Esophagus mucosa (tissue), 1 donor: ENCODE measurements at places on chromosomes 7 and 10.

DNA sequence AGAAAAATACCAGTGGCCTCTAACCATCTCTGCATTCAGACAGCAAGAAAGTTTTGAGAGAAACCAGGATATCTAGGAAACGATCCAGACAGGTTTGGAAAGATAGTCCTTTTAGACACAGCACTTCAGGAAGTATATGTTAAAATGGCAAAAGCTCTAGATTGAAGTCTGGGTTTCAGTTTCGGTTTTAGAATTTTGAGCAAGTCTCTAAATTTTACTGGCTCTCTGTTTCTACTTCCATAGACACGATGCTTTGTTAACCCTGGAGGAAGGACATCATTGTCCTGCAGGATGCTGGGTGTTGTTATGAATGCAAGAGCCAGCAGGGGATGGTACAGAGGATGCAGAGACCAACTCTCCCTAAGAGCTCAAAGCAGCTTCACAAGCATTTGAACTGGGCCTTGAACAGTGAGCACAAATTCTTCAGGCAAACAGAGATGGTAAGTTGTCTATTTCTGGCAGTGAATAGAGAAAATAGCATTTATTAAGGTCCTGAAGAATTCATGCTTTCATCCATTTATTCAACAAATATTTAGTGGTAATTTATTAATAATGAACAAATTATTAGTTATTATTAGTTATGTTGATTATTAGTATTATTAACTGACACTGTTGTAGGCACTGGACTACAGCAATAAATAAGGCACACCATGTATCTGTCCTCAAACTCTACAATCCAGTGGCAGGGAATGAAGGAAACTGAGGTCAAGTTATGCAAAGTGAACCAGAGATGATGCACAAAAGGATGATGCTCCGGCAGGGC lies 152.7 kb upstream of the NRP1 start:
- ATAC-seq = no peak

GRCh38 chr10:123837756-123838155 lies 53.9 kb downstream of the CPXM2 start:
- ATAC-seq = no peak

GRCh38 chr10:67385089-67385488 lies 310.9 kb downstream of the CTNNA3 start:
- ATAC-seq = no peak

GRCh38 chr7:67484244-67484751 lies 487.7 kb downstream of the TYW1 start:
- no peak for ATAC-seq

DNA sequence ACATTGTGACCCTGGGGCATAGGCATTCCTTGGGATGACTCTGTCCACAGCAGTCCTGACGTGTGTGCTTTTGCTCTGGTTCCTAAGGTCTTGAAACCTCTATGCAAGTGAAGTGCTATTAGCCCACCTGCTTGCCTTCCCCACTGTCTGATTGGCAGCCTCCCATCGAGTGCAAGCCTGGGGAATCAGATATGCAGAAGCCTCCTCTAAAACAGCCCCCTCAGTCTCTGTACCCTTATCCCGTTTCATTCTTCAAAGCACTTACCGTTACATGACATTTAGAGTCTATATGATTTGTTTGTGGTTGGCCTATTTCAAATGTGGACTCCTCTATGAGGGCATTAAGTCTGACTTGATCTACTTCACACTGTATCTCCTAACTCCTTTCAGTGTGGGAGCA lies 4.3 kb downstream of the KIAA1217 start:
- no peak for ATAC-seq

GRCh38 chr7:6489612-6490011 lies 41.9 kb upstream of the DAGLB start:
- peak; percentile 19 for ATAC-seq

DNA sequence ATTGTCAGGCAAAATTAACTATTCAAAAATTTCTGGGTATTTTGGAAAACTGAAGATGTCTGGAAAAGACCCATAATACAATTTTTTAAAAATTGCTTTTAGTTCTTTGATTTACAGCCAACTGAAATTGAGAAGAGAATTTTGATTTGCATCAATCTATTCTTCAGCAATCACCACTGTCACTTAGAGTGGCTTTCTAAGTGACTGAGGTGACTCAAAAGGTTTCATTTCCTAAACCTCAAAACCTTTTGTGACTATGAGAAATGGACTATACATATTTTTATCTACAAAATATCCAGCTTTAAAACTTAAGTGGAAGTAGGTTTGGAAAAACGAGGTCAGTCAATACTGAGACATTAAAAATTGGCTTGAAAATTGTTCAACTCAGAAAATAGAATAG lies 60.0 kb downstream of the ENO4 start:
- ATAC-seq = no peak

GRCh38 chr10:94266091-94266490 lies 96.6 kb downstream of the NOC3L start:
- ATAC-seq = no peak

- ATAC-seq = peak; percentile 34
These were observed 30.6 kb upstream of the PFKFB3 start for GRCh38 chr10:6171881-6172695.

- ATAC-seq = no peak
These were observed 388.9 kb upstream of the NPVF start for GRCh38 chr7:25617214-25617613.

DNA sequence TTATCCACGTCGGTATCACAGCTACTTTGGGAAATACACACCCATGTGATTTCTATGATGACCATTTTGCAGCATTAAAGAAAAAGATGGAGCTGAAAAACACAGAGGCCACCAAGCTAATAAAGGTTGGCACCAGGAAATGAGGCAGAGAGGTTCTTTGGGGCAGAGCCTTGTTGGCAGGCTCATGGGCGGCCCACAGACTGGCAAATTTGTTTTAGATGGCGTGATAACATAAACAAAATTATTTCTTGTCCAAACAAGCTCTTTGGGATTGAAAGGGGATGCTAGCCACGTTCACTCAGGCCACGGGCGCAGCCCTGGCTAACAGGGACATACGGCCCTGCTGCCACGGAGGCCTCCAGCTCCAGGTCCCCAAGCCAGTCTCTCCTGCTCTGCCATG lies 135.9 kb upstream of the ZMIZ1 start:
- no peak for ATAC-seq

- ATAC-seq = no peak
These were observed 27.0 kb downstream of the JMJD1C start for GRCh38 chr10:63438506-63439498.
